Sigmoid colon (tissue), 7 donors: ENCODE measurements at places on chromosomes 2 and 18.

DNA sequence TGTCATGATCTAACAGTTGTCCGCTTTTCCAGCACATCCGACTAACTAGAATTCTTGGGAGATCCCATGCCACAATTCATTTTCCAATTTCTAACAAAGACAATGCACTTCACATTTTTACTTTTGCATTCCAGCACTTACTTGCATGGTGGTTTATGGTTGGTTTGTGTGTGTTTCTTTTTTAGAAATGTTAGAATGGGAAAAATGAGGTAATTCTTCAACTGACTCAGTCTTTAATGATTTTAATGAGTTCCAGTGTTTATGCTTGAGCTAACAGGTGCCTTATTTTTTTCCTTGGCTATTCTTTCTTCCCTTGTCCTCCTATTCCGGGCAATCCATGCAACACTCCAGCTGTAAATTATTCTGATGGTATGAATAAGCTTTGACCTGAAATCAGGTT is 46.4 kb downstream of the SLC8A1 start:
- no peak for DNase-seq
- H3K4me1 ChIP-seq: peaks cover 79% of the 10 kb centered on the region
- H3K27ac ChIP-seq: peak overlapping the region; percentile 8
- H3K4me3 ChIP-seq: no peak overlapping the region
- H3K27me3 ChIP-seq: no peaks in the 10 kb centered on the region
- no peaks in the 10 kb centered on the region for H3K36me3 ChIP-seq

GRCh38 chr2:195477248-195477995 is 179.6 kb upstream of the SLC39A10 start:
- H3K27ac ChIP-seq: no peak overlapping the region
- no peaks in the 10 kb centered on the region for H3K4me1 ChIP-seq
- no peak for DNase-seq
- no peaks in the 10 kb centered on the region for H3K36me3 ChIP-seq
- H3K27me3 ChIP-seq: no peaks in the 10 kb centered on the region

DNA sequence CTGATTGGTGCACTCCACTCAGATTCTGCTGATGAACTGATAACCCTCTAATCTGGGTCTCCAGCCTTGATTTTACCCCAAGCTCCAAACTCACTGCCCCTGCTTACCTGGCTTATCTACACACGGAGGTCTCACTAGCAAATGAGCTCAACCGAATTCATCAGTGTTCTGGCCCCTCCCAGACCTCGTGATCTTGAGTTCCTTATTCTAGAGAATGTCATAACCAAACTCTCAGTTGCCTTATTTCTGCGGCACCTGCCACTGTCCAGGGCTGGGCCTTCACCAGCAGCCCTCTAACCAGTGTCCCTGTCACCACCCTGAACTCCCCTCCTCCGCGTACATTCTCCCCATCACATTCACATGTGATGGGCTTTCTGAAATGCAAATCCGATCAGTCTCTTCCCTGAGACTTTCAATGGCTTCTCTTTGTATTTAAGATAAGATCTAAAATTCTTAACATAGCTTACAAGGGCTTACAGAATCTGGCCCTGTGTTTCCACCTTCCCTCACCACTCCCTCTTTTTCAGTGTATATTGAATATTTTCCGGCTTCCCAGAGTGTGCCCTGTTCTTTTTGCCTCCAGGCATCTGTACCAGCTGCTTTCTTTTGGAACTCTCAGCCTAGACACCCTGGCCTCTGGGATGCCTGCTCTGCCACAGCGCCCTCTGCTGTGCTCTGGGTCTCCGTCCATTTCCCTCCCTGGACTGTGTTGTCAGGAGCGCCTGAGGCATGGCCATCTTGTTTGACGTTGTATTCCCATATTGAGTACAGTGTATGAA is 31.1 kb downstream of the NAB1 start:
- no peak overlapping the region for H3K27ac ChIP-seq
- H3K36me3 ChIP-seq: no peaks in the 10 kb centered on the region
- no peaks in the 10 kb centered on the region for H3K27me3 ChIP-seq
- no peaks in the 10 kb centered on the region for H3K4me1 ChIP-seq
- H3K4me3 ChIP-seq: no peak overlapping the region

GRCh38 chr2:180063494-180064092 is 56.5 kb upstream of the CWC22 start:
- no peaks in the 10 kb centered on the region for H3K27me3 ChIP-seq
- H3K36me3 ChIP-seq: no peaks in the 10 kb centered on the region
- no peak overlapping the region for H3K27ac ChIP-seq
- DNase-seq: no peak
- no peak overlapping the region for H3K4me3 ChIP-seq
- H3K4me1 ChIP-seq: no peaks in the 10 kb centered on the region

GRCh38 chr2:149057401-149057800 is 18.9 kb downstream of the LYPD6B start:
- H3K4me3 ChIP-seq: no peak overlapping the region
- DNase-seq: no peak
- H3K27me3 ChIP-seq: no peaks in the 10 kb centered on the region
- H3K36me3 ChIP-seq: no peaks in the 10 kb centered on the region
- no peak overlapping the region for H3K27ac ChIP-seq
- H3K4me1 ChIP-seq: no peaks in the 10 kb centered on the region

DNA sequence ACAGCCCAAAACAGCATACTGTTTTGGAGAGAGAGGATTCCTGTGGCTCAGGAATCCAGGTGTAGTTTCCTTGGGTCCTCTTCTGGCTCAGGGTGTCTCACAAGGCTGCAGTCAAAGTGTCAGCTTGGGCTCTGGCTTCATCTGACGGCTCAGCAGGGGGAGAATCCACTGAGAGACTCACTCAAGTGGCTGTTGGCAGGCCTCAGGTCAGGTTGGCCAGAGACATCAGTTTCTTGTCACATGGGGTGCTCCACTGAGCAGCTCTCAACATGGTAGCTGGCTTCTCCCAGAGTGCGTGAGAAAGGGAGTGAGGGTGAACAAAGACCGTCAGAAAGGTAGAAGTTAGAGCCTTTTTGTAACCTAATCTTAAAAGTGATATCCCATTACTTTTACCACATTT is 168.4 kb downstream of the SOCS6 start:
- no peak overlapping the region for H3K27ac ChIP-seq
- H3K27me3 ChIP-seq: no peaks in the 10 kb centered on the region
- H3K4me3 ChIP-seq: no peak overlapping the region

DNA sequence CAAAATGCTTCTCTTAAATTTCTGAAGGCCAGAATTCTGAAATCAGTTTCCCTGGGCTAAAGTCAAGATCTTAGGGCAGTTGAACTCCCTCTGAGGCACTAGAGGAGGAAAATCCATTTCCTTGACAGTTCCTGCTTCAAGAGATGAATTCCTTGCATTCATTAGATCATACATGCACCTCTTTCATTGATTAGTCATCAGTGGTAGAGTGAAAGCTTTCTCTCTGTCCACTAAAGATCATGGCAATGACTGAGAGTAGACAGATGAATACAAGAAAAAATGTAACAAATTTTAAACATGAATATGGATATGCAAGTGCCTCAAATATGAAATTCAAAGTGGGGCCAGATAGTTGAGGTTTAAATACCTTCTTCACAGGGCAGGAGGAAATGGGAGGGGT is 693.4 kb upstream of the TMEFF2 start:
- no peaks in the 10 kb centered on the region for H3K36me3 ChIP-seq
- no peak for DNase-seq
- no peaks in the 10 kb centered on the region for H3K27me3 ChIP-seq
- H3K4me3 ChIP-seq: no peak overlapping the region
- no peak overlapping the region for H3K27ac ChIP-seq
- H3K4me1 ChIP-seq: no peaks in the 10 kb centered on the region
